ENCODE measurements at places on chromosomes 4 and X. TPM values are rescaled to one million over a fixed set of nuclear protein-coding genes. Genes with fewer than 3 reads are reported as not detected.

Gene NPNT
- total RNA-seq = 1.1 TPM

Gene GUCY1B1
- total RNA-seq = 0.38 TPM

Gene GAGE13
- not detected for total RNA-seq

Gene HMX1
- total RNA-seq = not detected

Gene NHS
- total RNA-seq = 0.94 TPM

Gene XPNPEP2
- not detected for total RNA-seq

Gene PPP2R2C
- not detected for total RNA-seq

Gene RRH
- total RNA-seq = 0.08 TPM

Gene BCORL1
- 1.7 TPM for total RNA-seq

Gene TBX22
- total RNA-seq = not detected

Gene FGF16
- 0.30 TPM for total RNA-seq

Gene CAPN6
- total RNA-seq = not detected

Gene PPEF2
- not detected for total RNA-seq

Gene PPEF1
- not detected for total RNA-seq

Gene SCD5
- total RNA-seq = 16.0 TPM

Gene CFAP47
- not detected for total RNA-seq

Gene CSAG1
- total RNA-seq = not detected

Gene RHOXF1
- not detected for total RNA-seq

Gene GLUD2
- total RNA-seq = 0.68 TPM

Gene PCDH18
- 33.4 TPM for total RNA-seq

Gene STBD1
- total RNA-seq = 4.5 TPM

Gene ERCC6L
- not detected for total RNA-seq

Gene TRAM1L1
- total RNA-seq = 0.35 TPM

Gene RNF212
- 0.60 TPM for total RNA-seq

Gene TLR2
- 0.12 TPM for total RNA-seq

Gene PCDH10
- total RNA-seq = 0.12 TPM

Gene UGT2B10
- total RNA-seq = not detected

Gene SATL1
- not detected for total RNA-seq

Gene HSPA4L
- total RNA-seq = 2.3 TPM

Gene TCEAL6
- not detected for total RNA-seq

Gene COL4A6
- 3.1 TPM for total RNA-seq

Gene MAGEA2B
- total RNA-seq = not detected

Gene LRIT3
- not detected for total RNA-seq

Gene GAGE12E
- total RNA-seq = not detected

Gene CYLC1
- total RNA-seq = not detected

All from smooth muscle cell of the coronary artery (primary cell).